ENCODE measurements at places on chromosomes 6 and 20. TPM values are rescaled to one million over a fixed set of nuclear protein-coding genes. Genes with fewer than 3 reads are reported as not detected.

The LYRM4 gene
- total RNA-seq = 20.4 TPM

The CST8 gene
- not detected for total RNA-seq

The MAVS gene
- total RNA-seq = 17.5 TPM

DNA sequence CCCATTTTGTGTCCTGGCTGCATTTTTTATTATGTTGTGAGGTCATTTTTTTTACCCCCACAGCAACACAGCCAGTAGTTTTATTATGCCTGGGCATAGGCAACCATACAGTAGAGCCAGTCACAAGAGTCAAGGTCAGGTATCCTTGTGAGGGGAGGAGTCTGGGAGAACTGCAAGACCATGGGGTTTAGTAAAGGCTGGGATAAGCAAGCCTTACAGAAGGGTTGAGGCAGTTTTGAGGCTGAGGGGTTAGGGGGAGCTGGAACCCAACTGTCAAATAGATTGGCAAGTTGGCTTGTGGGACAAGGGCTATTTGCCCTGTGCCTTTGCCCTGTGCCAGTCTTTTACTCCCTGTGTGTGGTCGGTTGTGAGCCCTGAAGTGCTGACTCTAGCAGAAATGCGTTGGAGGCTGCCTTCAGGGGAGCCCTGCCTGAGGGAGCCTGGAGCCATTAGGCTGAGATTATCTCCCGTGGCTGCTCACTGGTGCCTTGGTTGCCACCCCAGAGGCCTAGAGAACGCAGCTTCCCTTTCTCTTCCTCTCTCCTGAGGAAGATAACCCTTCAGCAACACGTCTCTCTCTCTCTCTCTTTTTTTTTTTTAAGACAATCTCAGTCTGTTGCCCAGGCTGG, 31.1 kb downstream of the RALY start:
- no peak for DNase-seq

DNA sequence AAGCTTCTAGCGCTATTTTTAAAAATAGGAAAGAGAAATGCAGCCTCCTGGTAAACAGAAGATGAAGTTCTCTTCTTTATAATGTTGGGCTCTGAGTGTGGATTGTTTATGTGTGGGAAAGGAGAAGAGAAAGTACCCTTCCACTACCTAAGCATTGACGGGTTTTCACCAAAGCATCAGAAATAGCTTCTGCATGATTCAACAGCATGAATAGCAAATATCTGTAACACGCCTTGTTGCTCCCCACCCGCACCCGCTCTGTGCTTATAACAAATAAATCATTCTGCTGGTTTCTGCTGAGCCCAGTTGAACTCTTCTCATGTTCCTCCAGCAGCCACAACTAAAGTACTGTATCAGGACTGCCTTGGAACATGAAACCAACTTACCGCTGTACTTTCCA, 20.7 kb downstream of the TXLNB start:
- DNase-seq = no peak

DNA sequence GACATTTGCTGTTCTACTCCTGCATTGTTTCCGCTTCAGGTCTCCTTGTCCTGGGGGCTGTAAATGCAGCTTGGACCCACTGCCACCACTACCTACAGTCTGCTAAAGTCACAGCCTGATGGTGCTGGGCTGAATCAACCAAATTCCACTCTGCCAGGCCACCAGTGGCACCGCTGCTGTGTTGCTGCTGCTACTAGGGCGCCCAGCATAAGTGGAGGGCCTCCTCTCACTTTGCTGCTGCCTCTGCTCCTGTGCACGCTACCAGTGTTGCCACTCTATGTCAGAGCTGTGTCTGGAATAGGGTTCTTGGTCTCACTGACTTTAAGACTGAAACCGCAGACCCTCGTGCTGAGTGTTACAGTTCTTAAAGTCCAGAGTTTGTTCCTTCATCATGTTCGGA, 1.4 kb upstream of the SSR1 start:
- DNase-seq = no peak

- DNase-seq = no peak
Observed at GRCh38 chr6:118249680-118250079, 298.4 kb upstream of the PLN start.

DNA sequence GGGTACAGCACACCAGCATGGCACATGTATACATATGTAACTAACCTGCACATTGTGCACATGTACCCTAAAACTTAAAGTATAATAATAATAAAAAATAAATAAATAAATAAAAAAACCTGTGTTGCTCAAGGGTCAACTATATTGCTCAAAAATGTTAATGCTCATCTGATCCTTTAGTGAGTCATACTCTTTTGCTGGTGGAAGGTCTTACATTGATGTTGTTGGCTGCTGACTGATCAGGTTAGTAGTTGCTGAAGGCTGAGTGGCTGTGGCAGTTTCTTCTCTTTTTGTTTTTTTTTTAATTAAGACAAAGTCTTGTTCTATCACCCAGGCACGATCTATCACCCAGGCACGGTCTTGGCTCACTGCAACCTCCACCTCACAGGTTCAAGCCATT, 29.6 kb upstream of the SMIM26 start:
- no peak for DNase-seq

GRCh38 chr6:39850736-39851297, 58.6 kb downstream of the DAAM2 start:
- DNase-seq = no peak

GRCh38 chr6:150668900-150669302, 69.2 kb downstream of the PLEKHG1 start:
- no peak for DNase-seq

All from pulmonary artery endothelial cell (primary cell).